ENCODE measurements at places on chromosomes 16 and 17.

DNA sequence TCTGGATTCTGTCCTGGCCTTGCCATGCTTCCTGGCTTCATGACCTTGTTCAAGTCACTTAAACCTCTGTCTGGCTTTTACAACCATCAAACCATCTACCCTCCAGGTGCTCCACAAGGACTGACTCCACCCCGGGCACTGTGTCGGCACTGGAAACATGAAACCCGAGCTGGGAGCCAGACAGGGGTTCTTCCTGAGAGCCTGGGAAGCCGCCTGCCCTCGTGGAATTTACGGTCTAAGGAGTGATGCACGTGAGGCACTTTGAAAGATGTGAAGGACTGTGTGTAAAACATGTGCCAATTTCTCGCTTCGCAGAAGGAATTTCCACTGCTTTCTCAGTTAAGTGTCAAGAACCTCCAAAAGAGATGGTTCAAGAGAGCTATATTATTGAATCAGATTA, 11.6 kb downstream of the CDK5R1 start:
- no peak for DNase-seq

DNA sequence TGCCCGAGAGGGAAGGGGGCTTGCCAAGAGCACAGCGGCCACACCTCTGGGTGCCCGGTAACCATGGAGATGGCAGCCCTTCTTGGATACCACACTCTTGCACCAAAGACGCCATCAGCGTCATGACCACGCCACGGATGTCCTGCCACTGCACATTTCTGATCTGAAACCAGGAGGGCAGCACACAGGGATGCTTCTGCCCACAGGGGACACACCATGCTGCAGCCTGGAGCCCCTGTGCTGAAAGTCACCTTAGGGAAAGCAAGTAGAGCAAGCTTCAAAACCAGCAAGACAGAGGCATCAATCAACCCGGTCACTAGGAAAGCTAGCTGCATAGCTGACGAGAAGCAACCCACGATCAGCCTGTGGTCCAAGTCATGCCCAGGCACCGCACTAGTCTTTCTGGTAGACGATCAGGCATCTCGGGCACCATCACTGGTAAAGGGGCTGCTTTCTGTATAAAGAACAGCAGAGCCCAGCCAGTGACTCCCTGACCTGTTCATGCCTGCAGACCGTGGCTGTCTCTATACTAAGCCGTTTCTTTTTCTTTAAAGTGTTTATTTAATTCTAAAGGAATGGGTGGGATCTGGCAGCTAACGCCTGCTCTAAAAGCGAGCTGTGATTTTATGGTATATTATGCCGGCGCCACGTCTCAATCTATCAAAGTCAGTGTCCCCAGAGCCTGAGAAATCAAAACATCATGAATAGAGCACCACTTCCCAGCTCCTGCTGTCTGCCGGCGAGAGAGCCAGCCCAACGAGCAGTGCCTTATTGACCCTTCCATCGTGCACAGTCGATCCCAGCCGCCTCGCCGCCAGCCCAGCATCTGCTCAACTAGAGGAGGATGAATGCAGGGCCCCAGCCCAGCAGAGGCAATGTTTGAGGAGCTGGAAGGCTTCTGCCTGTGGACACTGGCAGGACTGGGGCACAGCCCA, 244.7 kb downstream of the RBFOX3 start:
- no peak for DNase-seq

GRCh38 chr17:8125947-8126490, 2.1 kb upstream of the HES7 start:
- DNase-seq: no peak

- DNase-seq: no peak
Observed at GRCh38 chr17:37659925-37660324, 16.7 kb upstream of the DDX52 start.

DNA sequence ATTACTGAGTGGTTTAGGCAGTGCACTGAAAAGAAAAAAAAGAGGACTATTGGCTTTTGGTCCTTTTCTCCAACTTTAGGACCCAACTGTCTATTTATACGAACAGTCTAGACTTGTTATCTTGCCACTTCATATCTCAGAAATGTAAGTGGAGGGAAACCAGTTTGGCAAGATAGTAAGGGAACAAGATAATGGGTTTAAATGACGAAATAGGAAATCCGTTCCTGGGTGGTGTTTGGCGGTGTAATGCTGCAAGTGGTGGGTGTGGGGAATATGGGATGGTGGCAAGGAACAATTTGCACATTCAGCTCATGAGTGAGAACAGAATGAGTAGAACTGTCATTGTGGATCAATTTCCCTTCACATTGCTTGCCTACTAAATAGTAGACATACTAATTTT, 44.7 kb downstream of the GRB7 start:
- DNase-seq: no peak

- DNase-seq: peak; percentile 43
Observed at GRCh38 chr17:76383546-76384221, 725 bp upstream of the SPHK1 start.

DNA sequence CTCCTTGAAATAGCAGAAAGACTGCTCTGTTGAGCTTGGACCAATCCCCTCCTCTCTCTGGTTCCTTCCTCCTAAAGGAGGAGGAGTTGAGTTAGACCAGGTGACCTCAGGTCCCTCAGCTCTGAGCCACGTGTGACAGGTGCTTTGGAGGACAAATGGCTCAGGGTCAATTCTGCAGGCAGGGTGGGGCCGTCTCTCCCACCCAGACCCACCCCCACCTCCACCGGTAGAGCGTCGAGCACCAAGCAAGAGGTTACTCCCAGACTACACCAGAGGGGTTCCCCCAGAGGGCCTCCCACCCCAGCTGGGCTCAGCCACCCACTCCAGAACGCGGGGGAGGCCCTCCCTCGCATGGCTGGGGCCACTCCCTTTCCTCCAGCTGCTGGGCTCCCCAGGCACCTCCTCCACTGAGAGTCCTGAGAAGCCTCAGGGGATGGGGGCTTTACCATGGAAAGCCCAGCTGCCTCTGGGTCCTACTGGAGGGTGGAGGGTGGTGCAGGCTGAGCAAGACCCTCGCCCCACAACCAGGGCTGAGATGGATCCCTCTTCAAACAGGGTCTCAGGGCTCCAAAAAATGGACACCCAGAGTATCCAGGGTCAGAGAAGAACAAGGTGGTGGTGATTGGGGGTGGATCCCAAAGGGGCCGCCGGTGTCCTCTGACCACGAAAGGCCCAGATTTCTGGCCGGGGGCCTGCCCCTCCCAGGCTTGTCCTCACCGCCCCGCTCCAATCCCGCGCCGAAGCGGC, 7.6 kb downstream of the MYO1C start:
- peak; percentile 41 for DNase-seq

GRCh38 chr17:19800571-19800970, 52.5 kb upstream of the ALDH3A1 start:
- DNase-seq: no peak

DNA sequence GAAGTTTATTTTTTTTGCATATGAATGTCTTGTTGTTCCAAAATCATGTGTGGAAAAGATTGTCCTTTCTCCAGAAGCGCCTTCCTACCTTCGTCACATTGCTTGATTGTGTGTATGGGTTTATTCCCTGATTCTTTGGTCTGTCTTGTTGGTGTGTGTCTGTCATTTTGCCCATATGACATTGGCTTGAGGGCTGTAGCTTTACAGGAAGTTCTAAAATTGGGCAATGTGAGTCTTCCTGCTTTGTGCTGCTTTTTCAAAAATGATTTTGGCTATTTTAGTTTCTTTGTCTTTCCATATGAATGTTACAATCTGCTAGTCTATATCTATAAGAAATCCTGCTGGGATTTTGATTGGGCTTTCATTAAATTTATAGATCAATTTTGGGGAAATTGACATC, 217.2 kb downstream of the SNX29 start:
- no peak for DNase-seq

DNA sequence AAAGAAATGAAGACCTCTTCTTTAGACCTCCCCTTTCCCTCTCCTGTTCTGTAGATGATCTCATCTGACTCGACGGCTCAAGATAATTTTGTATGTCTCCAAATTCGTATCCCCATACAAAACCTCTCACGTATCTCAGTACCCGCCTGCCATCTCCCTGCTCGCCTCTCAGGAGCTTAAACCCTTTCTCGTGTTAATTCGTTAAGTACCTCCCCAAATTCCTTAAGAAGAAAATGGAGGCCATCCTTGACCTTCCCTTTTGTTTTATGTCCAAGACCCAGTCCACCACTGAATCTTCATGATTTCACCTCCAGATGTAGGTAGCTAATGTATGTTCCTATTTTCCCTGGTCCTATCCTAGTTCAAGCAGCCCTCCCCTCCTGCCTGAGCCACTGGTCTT, 41.6 kb downstream of the OR3A1 start:
- DNase-seq: no peak

DNA sequence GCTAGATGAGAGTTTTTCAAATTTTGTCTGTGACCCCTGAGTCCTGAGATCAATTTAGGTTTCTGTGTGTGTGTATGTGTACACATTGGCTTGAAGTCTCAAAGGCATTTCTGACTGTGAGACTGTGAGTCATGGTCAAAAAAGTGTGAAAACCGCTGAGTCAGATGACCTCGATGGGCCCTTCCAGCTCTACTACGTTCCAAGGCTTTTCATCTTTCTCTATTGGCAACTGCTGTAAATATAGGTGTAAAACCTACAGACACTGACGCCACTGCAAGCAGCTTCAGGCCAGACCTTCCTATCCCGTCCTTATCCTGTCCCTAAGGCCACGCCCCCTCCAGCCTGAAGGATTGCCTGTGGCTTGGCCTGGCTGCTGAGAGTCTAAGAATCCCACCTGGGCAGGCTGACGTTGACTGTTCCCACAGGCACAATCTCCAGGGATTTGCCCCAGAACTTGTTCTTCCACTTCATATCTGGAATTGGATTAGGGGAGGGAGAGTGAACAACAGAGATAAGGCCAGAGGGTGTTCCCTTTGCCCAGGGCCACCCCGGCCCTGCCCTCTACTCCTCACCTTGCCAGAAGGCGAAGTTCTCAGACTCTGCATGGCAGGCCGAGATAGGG, 11.3 kb downstream of the OSBPL7 start:
- DNase-seq: peak; percentile 42

GRCh38 chr17:6138761-6139446, 68.7 kb downstream of the WSCD1 start:
- DNase-seq: no peak

GRCh38 chr17:17575360-17576251, 15.9 kb downstream of the PEMT start:
- no peak for DNase-seq

GRCh38 chr17:76273445-76274111, 8.4 kb downstream of the UBALD2 start:
- DNase-seq: no peak

DNA sequence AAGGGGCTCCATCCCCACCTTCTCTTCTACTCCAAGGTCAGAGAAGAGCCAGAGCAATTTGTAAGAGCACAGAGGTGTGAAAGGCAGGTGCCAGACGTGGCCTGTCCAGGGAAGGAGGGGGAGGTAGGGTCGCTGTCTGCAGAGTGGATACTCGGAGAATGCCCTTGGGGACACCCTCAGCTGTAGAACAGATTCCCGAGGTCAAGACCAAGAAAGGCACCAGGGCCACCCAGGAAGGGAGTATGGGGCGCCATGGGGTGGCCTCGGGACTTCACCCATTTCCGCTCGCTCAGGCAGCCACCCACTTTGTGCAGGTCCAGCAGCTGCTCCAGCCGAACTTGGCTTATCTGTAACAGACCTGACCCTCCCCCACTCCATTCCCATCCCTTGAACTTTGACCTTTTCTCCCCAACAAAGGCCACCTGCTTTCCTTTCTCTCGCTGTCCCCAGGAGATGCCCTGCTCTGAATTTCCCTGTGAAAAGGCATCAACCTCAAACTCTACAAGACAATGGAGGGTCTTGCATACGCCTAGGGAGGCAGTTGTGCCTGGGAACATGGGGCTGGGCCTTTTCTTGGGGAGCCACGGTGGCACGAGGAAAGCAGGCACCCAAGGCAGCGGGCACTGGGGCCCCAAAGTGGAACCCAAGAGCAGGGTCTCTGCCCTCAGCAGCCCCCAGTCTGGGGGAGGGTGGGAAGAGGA, 11.3 kb upstream of the AXIN2 start:
- DNase-seq: no peak

DNA sequence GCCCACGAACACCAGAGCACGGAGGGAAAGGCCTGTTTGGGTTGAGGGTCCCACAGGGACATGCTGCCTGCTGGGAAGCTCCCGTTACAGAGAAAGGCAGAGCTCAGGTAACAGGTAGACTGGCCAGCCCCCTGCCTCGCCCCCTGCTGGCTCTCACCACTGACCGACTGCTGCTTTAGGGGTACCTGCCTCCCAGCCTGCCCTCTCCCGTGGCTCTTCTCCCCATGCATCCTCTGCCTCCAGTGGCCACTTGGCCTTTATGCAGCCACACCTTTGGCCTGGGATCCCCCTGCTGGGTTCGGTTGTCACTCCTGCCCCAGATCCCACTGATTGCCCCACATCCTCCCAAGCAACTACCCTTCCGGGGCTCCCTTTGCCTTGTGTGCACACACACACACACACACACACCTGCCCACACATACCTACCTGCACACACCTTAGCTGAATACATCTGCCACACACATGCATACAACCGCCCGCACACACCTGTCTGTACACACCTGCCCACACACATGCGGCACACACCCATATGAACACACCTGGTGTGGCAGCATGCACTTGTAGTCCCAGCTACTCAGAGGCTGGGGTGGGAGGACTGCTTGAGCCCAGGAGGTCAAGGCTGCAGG, 7.1 kb downstream of the MCRIP1 start:
- no peak for DNase-seq

- no peak for DNase-seq
Observed at GRCh38 chr16:87066133-87067002, 250.8 kb downstream of the C16orf95 start.

DNA sequence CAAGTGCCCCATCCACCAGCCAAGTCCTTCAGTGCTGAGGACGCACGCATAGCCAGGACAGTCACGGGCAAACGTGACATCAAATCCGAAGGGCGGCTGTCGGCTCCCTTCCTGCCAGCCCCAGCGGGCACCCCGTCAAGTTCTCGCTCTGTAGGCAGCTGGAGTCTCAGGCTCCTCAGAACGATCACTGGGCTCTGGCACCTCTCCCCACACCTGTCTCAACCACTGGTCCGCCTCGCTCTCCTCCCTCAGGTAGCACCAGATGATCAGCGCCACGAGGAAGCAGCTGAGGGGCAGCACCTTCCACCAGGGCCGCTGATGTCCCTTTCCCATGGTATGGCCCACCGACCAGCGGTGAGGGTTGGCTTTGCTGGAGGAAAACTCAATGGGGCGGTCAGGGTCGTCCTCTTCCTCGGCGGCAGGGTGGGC, 422 bp downstream of the UQCC4 start:
- no peak for DNase-seq

GRCh38 chr17:65181237-65182061, 44.3 kb downstream of the RGS9 start:
- DNase-seq: no peak

DNA sequence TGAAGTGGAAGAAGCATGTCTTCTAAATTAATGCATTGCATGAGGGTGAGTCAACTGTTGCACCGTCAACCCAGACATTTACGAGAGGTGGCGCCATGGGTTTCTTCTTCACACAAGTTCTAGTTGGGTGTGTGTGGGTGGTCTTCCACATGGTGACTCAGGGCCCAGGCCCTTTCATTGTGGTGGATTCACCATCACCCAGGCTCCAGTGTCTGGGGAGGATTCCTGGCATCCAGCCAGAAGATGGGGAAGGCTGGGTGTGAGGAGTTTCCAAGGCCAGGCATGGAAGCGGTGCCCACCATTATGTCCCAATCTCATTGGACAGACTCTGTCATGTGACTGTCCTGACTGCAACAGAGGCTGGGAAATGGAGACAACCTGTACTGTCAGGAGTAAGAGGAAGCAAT, 21.4 kb upstream of the JPH3 start:
- DNase-seq: no peak
